A549 treated with ZK216348 at 1 μM for 4 hours (cell line): ENCODE measurements at places on chromosomes 2 and 18. TPM values are rescaled to one million over a fixed set of nuclear protein-coding genes. Genes with fewer than 3 reads are reported as not detected.

The ONECUT2 gene
- 0.32 to 0.48 TPM (median 0.38 TPM) in 5 replicates for total RNA-seq

The LRRC30 gene
- not detected in 5 replicates for total RNA-seq

The ITPRIPL1 gene
- not detected in 5 replicates for total RNA-seq

The ABCG8 gene
- not detected in 5 replicates for total RNA-seq

The TRIM43 gene
- not detected in 5 replicates for total RNA-seq
